ENCODE measurements at places on chromosomes 13 and 19. TPM values are rescaled to one million over a fixed set of nuclear protein-coding genes. Genes with fewer than 3 reads are reported as not detected.

The SYNGR4 gene
- not detected for total RNA-seq

The NOVA2 gene
- total RNA-seq, result not detected

The BCAM gene
- total RNA-seq, result 97.8 TPM

The PGLYRP2 gene
- total RNA-seq, result not detected

The EFNB2 gene
- total RNA-seq, result 29.0 TPM

The ZIM2 gene
- not detected for total RNA-seq

The HNRNPM gene
- 112 TPM for total RNA-seq

Measured in airway epithelial cell (primary cell).